ENCODE measurements at places on chromosomes 2 and 18.

- DNase-seq = no peak
Observed at GRCh38 chr2:12978066-12978835, 261.5 kb downstream of the TRIB2 start.

- no peak for DNase-seq
Observed at GRCh38 chr2:110871637-110872036, 139.3 kb downstream of the ACOXL start.

DNA sequence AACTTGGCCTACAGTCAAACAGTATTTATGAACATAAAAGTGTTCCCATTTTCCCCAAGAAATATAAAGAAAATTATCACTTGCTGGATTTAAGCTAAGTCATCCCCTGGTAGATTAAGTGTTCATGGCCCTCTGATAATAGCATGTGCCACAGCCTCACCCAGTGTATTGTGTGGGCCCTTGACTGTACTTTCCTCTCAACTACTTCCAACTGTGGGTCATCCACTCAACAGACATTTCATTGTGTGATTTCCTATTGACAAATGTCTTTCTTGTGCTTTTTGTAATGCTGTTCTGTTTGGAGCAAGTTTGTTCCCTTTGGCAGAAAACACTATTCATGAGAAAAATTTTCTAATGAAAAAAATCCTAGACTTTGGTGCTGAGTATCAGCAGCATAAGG, 48.4 kb upstream of the TMEM17 start:
- no peak for DNase-seq

DNA sequence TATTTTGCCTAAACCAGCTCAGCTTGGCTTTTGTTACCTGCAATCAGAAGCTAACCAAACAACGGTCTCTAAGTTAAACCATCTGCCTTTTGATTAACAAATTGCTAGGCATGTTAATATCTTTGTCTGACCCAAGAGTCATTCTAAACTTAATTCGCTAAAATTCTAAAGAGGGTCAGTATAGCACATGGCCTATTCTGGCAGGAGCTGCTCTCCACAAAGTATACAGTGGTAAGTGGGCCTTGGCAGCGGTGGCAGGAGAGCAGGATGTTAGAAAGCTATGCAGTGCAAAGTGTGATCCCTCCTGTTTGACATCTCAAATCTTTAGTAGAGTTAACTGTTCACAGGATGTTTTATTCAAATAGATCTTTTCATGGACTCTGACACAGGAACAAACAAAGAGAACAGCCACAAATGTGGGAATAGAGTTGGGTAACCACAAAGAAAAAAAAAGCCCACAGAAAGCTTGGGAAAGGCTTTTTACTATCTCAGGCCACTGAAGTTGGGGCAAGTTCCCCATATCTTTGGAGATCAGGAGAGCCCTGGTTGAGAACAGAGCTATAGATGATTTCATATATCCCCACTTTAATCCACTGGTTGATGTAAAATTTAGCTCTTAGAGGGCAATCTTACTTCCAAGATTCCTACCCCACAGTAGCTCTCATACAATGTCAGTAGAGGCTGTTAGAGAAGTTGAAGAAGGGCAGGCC, 10.6 kb downstream of the CFAP210 start:
- no peak for DNase-seq

DNA sequence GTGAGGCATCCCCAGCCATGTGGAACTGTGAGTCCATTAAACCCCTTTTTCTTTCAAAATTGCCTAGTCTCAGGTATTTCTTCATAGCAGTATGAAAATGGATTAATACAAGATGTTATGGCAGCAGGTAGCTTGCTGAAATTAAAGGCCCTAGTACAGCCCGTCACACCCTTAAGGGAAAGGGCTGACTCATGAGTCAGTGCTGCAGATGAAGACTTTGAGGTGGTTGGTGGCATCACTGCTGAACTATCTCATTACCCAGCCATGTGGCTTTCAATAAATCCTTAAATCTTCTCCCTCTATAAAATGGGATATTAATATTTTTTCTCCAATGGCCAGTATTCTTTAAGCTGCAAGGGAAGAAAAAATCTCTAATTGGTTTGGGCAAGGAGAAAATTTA, 226.1 kb upstream of the CCDC68 start:
- no peak for DNase-seq

DNA sequence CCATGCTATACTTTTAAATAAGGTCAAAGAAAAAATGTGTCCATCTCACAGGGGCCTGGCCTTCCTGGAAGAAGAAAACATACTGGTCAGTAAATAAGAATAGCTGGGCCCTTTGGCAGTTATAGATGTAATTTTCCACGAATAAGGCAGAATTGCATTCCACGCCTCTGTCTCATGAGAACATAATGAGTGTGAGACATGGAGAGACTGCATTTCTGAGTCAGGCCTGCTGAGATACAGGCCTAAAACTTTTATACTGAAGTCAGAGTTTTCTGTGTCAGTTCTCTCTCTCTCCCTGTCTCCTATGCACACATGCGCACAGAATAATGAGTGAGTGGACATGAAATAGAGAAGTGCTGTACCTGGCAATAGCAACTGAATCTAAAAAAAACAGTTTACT, 20.4 kb upstream of the IL1R1 start:
- no peak for DNase-seq

Data from NCI-H1417 (cell line).